ENCODE measurements at places on chromosomes 3 and 15. TPM values are rescaled to one million over a fixed set of nuclear protein-coding genes. Genes with fewer than 3 reads are reported as not detected.
A peak's percentile ranks its signal among the peaks of the same experiment; 100 is the strongest.

- H3K4me3 ChIP-seq: no peak overlapping the region
- no peaks in the 10 kb centered on the region for H3K4me1 ChIP-seq
- H3K27ac ChIP-seq: no peak overlapping the region
- H3K36me3 ChIP-seq: peaks cover 3% of the 10 kb centered on the region
- DNase-seq: no peak
Observed at GRCh38 chr15:90982135-90982534, 12.2 kb downstream of the PRC1 start.

ANKRD34C gene
- not detected for total RNA-seq

- peak overlapping the region; percentile 52 for H3K4me3 ChIP-seq
- no peak for DNase-seq
- H3K36me3 ChIP-seq: no peaks in the 10 kb centered on the region
- H3K4me1 ChIP-seq: peaks cover 10% of the 10 kb centered on the region
Observed at GRCh38 chr3:138114431-138114918, 933 bp downstream of the DZIP1L start.

GRCh38 chr3:106817706-106818105 lies 559.5 kb upstream of the CCDC54 start:
- no peaks in the 10 kb centered on the region for H3K27me3 ChIP-seq
- H3K4me3 ChIP-seq: no peak overlapping the region
- no peaks in the 10 kb centered on the region for H3K36me3 ChIP-seq
